ENCODE measurements at places on chromosomes 1 and 21. TPM values are rescaled to one million over a fixed set of nuclear protein-coding genes. Genes with fewer than 3 reads are reported as not detected.

DNA sequence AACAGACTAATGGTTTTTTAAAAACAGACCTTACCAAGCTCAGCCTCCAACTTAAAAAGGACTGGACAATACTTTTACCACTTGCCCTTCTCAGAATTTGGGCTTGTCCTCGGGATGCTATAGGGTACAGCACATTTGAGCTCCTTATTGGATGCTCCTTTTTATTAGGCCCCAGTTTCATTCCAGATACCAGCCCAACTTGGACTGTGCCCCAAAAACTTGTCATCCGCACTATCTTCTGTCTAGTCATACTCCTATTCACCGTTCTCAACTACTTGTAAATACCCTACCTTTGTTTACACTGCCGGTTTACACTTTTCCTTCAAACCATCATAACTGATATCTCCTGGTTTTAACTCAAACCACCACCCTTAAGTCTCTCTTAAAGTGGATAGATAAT is 17.9 kb upstream of the ANKRD13C start:
- H3K4me1 ChIP-seq: no peaks in the 10 kb centered on the region
- no peaks in the 10 kb centered on the region for H3K36me3 ChIP-seq
- H3K27ac ChIP-seq: no peak overlapping the region
- no peak for DNase-seq

- peak overlapping the region; percentile 64 for H3K27ac ChIP-seq
- H3K4me1 ChIP-seq: no peaks in the 10 kb centered on the region
- H3K27me3 ChIP-seq: no peaks in the 10 kb centered on the region
- H3K36me3 ChIP-seq: no peaks in the 10 kb centered on the region
These were observed 33.8 kb downstream of the RSPH1 start for GRCh38 chr21:42461881-42462877.

GRCh38 chr1:226776975-226777374 is 37.9 kb upstream of the ITPKB start:
- DNase-seq: no peak
- no peak overlapping the region for H3K4me3 ChIP-seq
- H3K36me3 ChIP-seq: no peaks in the 10 kb centered on the region

The IL19 gene
- total RNA-seq: not detected

The TMEM269 gene
- total RNA-seq: 0.09 TPM

DNA sequence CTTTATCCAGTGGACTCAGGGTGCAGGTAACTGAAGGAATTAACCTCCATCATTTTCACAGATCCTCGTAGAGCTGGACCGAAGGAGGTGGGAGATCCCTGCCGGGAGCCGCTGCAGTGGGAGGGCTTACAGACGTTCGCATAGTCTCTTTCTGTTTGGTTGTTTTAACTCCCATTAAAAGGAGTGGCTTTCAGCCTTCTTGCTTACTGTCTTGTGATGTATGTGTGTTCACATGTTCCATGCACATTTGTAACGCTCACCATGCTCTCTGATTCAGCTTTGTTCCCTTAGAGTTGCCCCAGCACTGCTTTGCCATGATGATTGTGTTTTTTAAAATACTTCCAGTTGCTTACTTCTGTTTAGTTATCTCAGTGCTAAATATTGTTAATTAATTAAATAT is 85.8 kb downstream of the ADARB1 start:
- H3K4me3 ChIP-seq: no peak overlapping the region
- H3K27me3 ChIP-seq: no peaks in the 10 kb centered on the region
- H3K4me1 ChIP-seq: no peaks in the 10 kb centered on the region
- DNase-seq: no peak

- H3K4me3 ChIP-seq: no peak overlapping the region
- no peak for DNase-seq
- H3K27ac ChIP-seq: no peak overlapping the region
- no peaks in the 10 kb centered on the region for H3K4me1 ChIP-seq
- no peaks in the 10 kb centered on the region for H3K36me3 ChIP-seq
- no peaks in the 10 kb centered on the region for H3K27me3 ChIP-seq
These were observed 889.8 kb downstream of the PLA2G4A start for GRCh38 chr1:187718527-187718926.

- H3K36me3 ChIP-seq: no peaks in the 10 kb centered on the region
- DNase-seq: peak; percentile 81
- H3K27ac ChIP-seq: peak overlapping the region; percentile 89
These were observed 31.3 kb upstream of the JUN start for GRCh38 chr1:58815069-58815685.

DNA sequence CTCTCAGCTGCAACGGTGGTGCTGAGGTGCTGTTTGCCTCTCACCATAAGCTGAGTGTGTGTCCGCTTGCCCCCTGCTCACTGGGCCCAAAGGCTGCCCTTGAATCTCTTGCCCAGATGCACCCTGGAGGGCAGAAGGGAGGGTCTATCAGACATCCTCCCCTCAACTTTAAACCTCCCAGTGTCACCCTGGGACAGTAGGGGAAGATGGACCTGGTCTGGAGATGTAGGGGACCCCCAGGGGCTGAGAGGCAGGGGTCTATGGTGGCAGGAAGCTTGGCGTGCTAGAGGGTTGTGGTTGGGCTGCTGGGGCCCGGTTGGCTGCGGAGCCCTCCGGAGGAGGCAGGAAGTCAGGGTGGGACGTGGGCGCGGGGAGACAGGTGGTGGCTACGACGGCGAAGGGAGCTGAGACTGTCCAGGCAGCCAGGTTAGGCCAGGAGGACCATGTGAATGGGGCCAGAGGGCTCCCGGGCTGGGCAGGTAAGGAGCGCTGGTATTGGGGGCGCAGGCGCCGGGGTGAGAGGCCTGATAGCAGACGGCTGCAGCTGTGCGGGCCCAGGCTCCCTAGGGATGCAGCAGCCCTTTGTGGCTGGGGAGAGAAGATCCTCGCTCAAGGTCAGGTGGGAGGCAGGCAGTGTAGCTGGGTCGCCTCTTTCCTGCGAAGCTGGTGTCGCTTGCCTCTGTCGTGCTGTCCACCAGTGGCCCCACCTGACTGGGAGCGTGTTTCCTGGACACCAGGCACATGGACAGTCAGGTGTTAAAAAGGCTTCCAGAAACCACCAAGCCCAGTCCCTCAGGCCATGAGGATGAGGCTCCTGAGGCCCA is at the start of gene LCK:
LCK (plus strand) TSS at position 373 of the 824 bp plus-strand sequence. CDS start 23,065 bp downstream, outside the sequence.
- no peaks in the 10 kb centered on the region for H3K27me3 ChIP-seq
- H3K4me1 ChIP-seq: no peaks in the 10 kb centered on the region
- peak within 1 kb of the TSS; percentile 29 for H3K27ac ChIP-seq
- DNase-seq: no peak

- DNase-seq: no peak
- H3K4me1 ChIP-seq: no peaks in the 10 kb centered on the region
- H3K27me3 ChIP-seq: no peaks in the 10 kb centered on the region
- H3K4me3 ChIP-seq: no peak within 1 kb of the TSS
- H3K36me3 ChIP-seq: no peaks in the 10 kb centered on the region
These were observed at the start of gene SPRR2G for GRCh38 chr1:153150846-153151245. TSS of gene SPRR2G (minus strand) at chr1:153150890. CDS start at chr1:153150110, 780 bp downstream.

The SLC44A5 gene
- total RNA-seq: 0.31 TPM

- H3K27ac ChIP-seq: no peak overlapping the region
- no peaks in the 10 kb centered on the region for H3K27me3 ChIP-seq
- no peak for DNase-seq
These were observed 24.8 kb upstream of the SELENON start for GRCh38 chr1:25774921-25775771.

- DNase-seq: no peak
- no peak overlapping the region for H3K4me3 ChIP-seq
- H3K4me1 ChIP-seq: peaks cover 4% of the 10 kb centered on the region
These were observed 47.9 kb upstream of the CNN3 start for GRCh38 chr1:94974824-94975223.

The HMCN1 gene
- total RNA-seq: 149 TPM

- no peaks in the 10 kb centered on the region for H3K36me3 ChIP-seq
- DNase-seq: peak; percentile 86
- peak within 1 kb of the TSS; percentile 95 for H3K27ac ChIP-seq
These were observed at the start of gene FABP3 for GRCh38 chr1:31373056-31373896. TSS of gene FABP3 (minus strand) at chr1:31373076. CDS start at chr1:31373014, 62 bp downstream.

The FCGR2B gene
- 12.3 TPM for total RNA-seq

DNA sequence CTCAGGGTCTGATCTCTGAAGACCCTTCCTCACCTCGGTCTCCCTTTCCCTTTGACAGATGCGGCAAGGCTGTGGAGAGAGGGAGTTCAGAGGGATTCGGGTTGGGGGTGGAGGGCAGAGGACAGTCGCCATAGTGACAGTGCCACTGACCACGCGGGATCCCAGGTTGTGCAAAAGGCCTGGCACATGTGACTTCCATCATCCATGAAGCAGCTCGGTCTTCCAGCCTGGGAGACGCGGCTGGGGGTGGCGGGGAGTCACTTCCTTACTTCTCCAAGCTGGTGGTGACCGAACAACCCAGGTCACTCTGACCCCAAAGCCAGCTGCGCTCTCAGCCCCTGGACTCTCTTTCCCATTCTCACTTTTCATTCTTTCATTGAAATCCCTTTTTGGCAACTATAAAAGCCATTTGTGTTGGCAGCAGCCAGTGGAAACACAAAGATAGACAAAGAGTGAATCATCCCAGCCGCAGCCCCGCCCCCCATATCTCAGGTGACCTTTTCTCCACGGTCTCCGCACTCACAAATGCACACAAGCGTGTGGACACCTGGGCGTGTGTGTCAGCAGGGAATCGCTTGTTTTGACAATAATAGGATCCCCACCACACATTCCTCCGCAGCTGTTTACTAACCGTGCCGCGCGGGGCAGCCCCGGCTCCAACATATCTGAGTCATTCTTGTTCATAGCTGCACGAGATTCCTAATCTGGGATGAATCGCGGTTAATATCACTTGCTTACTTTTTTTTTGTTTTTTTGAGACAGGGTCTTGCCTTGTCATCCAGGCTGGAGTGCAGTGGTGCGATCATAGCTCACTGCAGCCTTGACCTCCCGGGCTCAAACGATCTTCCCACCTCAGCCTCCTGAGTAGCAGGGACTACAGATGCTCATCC is 68.3 kb downstream of the DHRS3 start:
- H3K27ac ChIP-seq: no peak overlapping the region
- H3K4me1 ChIP-seq: peaks cover 16% of the 10 kb centered on the region
- no peak overlapping the region for H3K4me3 ChIP-seq

DNA sequence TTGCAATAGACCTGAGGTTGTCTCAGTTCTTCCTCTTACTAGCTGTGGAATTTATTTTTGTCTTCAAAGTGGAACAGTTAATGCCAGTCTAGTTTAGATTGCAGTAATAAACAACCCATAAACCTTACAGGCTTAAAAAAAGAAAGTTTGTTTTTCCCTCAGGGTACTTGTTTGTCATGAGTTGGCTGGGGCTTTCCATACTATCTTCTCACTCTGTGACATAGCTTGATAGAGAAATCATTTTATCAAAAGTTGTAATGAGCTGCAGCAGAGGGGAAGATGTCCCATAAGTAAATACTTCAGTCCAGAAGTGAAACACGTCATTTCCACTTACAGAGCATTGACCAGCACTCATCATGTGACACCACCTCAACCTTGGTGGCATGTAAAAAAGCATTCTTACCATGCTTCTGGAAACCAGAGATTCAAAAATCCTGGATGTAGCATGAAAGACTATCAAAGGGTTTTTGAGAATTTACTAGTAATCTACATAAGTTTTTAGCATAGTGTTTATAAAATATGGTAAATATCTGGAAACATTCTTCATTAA is 62.8 kb upstream of the COL11A1 start:
- DNase-seq: no peak
- H3K4me3 ChIP-seq: no peak overlapping the region
- no peaks in the 10 kb centered on the region for H3K27me3 ChIP-seq
- no peaks in the 10 kb centered on the region for H3K4me1 ChIP-seq
- no peaks in the 10 kb centered on the region for H3K36me3 ChIP-seq

The CRYAA gene
- total RNA-seq: not detected

- peaks cover 2% of the 10 kb centered on the region for H3K4me1 ChIP-seq
- DNase-seq: no peak
- no peaks in the 10 kb centered on the region for H3K27me3 ChIP-seq
- H3K27ac ChIP-seq: no peak overlapping the region
- no peak overlapping the region for H3K4me3 ChIP-seq
- no peaks in the 10 kb centered on the region for H3K36me3 ChIP-seq
These were observed 207.5 kb downstream of the KCNT2 start for GRCh38 chr1:196400478-196401451.

The SLFNL1 gene
- 2.8 TPM for total RNA-seq

The AUNIP gene
- 1.1 TPM for total RNA-seq

GRCh38 chr1:44406737-44407429 is 1.8 kb downstream of the RNF220 start:
- H3K27me3 ChIP-seq: peaks cover 4% of the 10 kb centered on the region
- no peak for DNase-seq
- no peaks in the 10 kb centered on the region for H3K36me3 ChIP-seq

DNA sequence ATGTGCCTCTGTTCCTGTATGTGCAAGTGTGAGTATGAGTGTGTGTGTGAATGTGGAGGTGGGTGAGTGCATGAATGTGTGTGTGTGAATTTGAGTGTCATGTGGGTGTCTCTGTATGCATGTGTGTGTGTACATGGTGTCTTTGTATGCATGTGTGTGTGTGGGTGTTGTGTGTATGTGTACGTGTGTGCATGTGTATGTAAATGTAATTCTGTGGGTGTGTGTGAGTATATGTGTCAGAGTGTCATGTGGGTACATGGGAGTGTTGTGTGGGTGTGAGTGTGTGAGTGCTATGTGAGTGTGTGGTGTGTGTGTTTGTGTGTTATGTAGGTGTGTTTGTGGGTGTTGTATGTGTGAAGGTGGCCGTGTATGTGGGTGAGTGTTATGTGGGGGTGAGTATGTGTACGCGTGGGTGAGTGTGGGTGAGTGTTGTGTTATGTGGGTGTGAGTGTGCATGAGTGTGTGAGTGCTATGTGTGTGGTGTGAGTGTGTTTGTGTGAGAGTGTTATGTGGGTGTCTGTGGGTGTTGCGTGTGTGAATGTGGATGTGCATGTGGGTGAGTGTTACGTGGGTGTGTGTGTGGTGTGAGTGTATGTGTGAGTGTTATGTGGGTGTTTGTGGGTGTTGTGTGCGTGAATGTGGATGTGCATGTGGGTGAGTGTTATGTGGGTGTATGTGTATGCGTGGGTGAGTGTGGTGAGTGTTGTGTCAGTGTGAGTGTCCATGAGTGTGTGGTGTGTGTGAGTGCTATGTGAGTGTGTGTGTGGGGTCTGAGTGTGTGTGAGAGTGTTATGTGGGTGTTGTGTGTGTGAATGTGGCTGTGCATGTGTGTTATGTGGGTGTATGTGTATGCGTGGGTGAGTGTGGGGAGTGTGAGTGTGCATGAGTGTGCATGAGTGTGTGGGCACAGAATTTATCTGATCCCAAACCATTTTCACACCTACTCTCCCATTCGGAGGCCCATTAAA is 36.6 kb upstream of the NID1 start:
- no peaks in the 10 kb centered on the region for H3K36me3 ChIP-seq
- peaks cover 3% of the 10 kb centered on the region for H3K4me1 ChIP-seq
- no peaks in the 10 kb centered on the region for H3K27me3 ChIP-seq
- no peak for DNase-seq
- H3K4me3 ChIP-seq: no peak overlapping the region

GRCh38 chr1:6399294-6399693 is 5.7 kb upstream of the ACOT7 start:
- no peak for DNase-seq
- no peak overlapping the region for H3K4me3 ChIP-seq
- no peaks in the 10 kb centered on the region for H3K36me3 ChIP-seq

- H3K27ac ChIP-seq: no peak overlapping the region
- H3K4me1 ChIP-seq: no peaks in the 10 kb centered on the region
- no peaks in the 10 kb centered on the region for H3K27me3 ChIP-seq
- no peaks in the 10 kb centered on the region for H3K36me3 ChIP-seq
These were observed 1183.2 kb upstream of the B3GALT2 start for GRCh38 chr1:194369622-194370021.

The ATAD3C gene
- total RNA-seq: 0.60 TPM
